NCI-H2107 (cell line): ENCODE measurements at places on chromosomes 7 and 10.
A peak's percentile ranks its signal among the peaks of the same experiment; 100 is the strongest.

DNA sequence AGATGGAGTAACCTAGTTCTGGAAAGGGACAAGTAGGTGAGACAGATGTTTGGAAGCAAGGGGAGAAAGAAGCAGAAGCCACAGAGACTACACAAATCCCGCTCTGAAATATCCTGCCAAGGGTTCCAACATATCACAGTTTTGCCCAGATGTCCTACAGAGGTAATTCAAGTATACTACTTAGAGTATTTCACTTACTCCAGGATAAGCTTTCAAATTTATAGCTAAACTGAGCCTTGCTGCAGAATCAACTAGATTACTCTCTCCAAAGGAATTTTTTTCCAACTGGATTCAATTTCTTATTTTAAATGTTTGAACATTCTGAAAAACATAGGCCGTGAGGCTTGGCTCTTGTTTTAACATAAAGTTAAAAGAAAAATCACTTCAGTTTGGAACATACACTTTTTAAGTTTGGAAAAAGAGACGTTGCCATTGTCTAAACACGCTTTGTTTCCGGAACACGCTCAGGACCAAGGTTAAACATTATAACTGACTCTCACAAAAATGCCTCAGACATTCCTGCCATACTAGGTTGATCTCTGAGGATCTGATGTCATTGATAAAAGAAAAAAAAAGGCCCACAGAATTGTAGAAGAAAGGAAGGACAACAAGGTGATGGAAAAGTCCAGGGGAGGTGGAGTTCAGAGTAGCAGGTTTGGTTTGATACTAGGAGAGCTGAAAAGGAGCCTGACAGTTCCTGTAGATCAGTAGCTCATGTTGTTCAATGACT, 74.8 kb downstream of the FAM185A start:
- DNase-seq, result no peak

GRCh38 chr10:89301232-89301631, 614 bp upstream of the IFIT2 start:
- no peak for DNase-seq

GRCh38 chr7:156440456-156440855, 200.1 kb upstream of the RNF32 start:
- DNase-seq, result no peak

- no peak for DNase-seq
Observed at GRCh38 chr10:91556691-91557566, 75.9 kb downstream of the PPP1R3C start.

DNA sequence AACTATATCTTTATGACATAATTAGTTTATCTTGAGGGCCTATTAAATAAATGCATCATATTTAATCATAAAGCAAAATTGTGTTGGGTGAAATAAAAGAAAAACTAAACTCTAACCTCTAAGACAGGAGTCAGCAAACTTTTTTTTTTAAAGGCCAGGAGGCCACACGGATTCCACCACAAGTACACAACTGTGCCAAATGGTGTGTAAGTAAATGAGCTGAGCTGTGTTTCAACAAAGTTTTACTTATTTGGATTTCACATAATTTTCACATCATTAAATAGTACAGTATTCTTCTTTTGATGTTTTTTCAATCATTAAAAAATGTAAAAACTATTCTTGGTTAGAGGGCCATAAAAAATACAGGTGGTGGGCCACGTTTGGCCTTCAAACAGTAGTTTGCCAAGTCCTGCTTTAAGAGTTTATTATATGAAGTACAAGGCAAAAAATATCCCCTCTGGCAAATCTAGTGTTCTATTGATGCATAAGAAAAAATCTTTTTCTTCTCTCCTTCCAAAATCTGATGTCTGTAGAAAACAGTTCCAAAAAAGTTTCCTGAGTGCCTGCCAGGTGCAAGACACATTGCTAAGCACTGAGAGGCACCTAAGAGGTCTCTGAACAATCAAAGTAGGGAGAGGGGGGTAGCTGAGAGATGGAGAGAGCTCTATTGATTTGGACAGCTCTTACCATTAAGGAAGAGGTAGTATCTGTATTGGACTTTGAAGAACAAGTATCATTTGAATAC, 26.5 kb upstream of the SPOCK2 start:
- DNase-seq, result no peak

DNA sequence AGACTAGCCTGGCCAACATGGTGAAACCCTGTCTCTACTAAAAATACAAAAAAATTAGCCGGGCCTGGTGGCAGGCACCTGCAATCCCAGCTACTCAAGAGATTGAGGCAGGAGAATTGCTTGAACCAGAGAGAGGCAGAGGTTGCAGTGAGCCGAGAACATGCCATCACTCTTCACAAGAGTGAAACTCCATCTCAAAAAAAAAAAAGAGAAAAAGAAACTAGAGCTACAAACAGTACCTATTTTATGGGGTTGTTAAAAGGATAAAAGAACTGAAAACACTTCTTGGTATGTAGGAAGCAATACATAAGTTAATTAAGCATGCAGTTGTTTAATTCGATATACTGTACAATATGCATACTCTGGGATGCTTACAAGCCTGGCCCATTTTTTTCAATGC, 216.9 kb downstream of the SORCS1 start:
- DNase-seq, result no peak

DNA sequence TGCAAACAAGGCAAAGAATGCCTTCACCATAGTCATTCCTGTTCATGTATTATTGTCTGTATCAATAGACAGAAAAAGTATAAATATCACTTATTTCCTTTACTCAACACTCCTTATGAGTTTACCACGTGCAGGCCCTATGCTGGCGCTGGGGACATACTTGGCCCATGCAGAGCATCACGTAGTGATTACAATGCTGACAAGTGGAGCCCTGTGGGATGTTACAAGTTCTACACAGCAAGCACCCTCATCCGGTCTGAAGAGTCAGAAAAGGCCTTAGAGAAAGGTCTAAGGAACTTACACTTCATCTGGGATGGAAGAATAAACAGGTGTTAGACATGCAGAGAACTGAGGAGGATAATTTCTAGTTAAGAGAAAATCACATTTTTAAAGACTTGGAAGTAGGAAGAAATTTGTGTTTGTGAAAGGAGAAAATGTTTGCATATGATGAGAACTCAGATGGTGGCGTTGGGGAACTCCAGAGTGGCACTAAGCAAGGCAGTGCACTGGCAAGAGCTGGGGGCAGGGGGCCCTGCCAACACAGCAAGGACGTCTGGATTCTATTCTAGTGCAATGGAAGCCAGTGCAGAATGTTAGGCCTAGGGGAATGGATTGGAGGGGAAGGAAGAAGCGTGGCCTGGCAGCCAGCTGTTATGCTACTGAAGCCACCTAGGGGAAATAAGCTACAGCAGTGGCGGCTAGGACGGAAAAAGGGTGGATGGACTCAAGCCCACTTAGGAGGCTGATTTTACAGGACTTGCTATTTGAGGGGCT, 116.2 kb downstream of the ELMO1 start:
- DNase-seq, result no peak

GRCh38 chr10:6050801-6051445, 11.2 kb downstream of the IL2RA start:
- DNase-seq, result peak; percentile 14

GRCh38 chr7:40700653-40701421, 566.0 kb downstream of the SUGCT start:
- DNase-seq, result no peak

GRCh38 chr7:116195451-116195850, 14.9 kb upstream of the TES start:
- no peak for DNase-seq

DNA sequence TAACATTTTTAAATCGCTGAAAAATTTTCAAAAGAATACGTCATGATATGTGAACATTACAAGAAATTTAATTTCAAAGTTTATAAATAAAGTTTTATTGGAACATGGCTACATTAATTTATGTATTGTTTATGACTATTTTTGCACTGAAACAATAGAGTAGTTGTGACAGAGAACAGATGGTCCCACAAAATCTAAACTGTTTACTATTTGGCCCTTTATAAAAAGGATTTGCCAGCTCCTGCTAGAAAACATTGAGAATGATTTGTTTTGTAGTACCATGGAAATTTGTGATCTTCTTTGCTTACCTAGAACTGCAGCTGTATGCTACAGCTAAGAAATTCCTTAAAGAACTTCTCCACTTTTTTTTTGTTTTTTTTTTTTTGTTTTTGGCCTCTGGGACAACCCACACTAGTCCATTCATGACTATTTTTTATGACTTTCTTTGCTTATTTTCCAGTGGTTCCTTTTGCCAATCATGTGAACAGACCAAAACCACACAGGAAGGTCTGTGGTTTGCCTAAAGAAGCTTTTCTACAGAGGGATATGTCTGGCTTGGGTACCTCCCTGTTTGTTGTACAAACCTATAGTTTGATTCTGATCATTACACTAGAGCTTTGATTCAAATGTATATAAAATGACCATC, 55.7 kb downstream of the ST7 start:
- DNase-seq, result no peak
